ENCODE measurements at places on chromosomes 2 and 18.

DNA sequence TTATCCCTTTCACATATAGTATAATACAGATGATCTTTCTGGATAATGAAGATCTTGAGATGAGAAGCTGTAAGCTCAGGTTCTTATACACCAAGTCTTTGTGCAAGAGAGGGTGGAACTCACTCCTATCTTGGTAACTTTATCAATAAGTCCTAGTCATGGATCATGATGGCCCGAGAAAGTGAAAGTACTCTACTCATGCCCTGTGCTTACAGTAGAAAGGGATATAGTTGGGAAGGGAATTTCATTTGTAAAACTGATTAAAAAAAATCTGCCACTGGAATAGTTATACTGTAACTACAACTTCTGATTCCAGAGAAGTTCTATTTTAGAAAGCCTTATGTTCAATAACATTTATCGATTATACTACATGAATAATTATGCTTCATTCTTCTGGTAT lies 51.8 kb downstream of the MYO3B start:
- H3K4me1 ChIP-seq = peaks cover 9% of the 10 kb centered on the region
- H3K27me3 ChIP-seq = peaks cover 5% of the 10 kb centered on the region
- H3K27ac ChIP-seq = no peak overlapping the region

GRCh38 chr2:43262239-43262638 lies 35.8 kb upstream of the ZFP36L2 start:
- H3K27ac ChIP-seq = no peak overlapping the region
- H3K36me3 ChIP-seq = peaks cover 15% of the 10 kb centered on the region
- H3K4me1 ChIP-seq = peaks cover 33% of the 10 kb centered on the region

DNA sequence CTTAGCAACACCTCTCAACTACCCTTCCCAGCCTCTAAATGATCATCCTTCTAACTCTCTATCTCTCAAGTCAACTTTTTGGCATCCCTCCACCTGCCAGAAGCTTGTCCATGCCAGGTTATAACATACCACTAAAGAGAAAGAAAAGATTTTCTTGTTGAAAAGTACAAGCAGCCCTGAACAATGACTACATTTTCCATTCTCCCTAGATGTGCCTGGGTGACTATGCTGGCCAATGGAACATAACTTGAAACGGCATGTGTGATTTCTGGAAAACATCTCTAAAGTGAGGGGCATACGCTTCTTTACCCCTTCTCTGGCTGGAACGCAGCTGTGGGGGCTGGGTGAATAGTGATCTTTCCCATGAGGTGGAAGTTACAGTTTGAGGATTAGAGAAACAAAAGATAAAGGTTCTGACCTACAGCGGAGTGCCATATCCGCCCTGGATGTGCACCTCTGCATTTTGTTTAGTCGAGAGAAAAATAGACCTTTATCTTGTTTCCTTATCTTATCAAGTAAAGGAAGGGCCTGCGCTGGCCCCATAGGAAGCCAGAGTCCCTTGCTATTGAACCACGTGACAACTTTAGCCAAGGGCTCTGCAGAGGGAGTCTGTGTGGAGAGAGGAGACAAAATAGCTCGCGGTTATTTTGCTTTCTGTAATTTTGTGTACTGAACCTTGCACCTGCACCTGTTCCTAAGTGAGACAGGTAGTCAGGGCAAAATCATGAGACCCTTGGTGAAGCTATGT lies 436.8 kb downstream of the TGIF1 start:
- DNase-seq = no peak
- H3K27me3 ChIP-seq = no peaks in the 10 kb centered on the region
- no peaks in the 10 kb centered on the region for H3K4me1 ChIP-seq
- no peaks in the 10 kb centered on the region for H3K36me3 ChIP-seq

DNA sequence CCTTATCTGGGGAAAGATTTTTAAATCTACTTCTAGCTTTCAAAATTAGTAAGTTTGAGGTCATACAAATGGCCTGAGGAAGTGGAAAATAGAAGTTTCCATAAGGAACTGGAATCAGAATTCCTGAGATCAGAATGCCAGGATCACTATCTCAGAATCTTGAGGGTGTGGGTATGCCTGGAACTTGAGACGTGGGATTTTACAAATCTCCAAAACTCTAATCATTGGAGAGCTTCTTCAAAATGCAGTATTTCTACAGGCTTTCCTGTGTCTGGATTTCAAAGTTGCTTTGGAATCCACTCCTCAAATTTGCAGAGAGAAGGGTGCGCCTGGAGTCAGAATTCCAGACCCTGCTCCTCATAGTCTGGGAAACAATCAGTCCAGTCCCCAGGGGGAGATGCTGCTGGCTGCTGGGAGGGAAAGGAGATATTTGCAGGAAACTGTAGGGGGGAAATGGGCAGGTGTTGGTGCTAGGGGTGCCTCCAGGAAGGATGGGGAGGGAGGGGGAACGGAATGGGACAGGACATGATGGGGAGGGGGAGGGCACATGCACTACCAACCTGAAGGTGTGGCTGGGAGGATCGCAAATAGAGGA lies 31.0 kb upstream of the CATIP start:
- no peaks in the 10 kb centered on the region for H3K36me3 ChIP-seq
- H3K4me1 ChIP-seq = peaks cover 83% of the 10 kb centered on the region
- H3K27ac ChIP-seq = no peak overlapping the region
- no peak for DNase-seq

GRCh38 chr2:119823734-119824334 lies 64.1 kb downstream of the PTPN4 start:
- no peak overlapping the region for H3K4me3 ChIP-seq
- DNase-seq = no peak
- H3K36me3 ChIP-seq = peaks cover 61% of the 10 kb centered on the region
- H3K27ac ChIP-seq = no peak overlapping the region
- no peaks in the 10 kb centered on the region for H3K27me3 ChIP-seq
- H3K4me1 ChIP-seq = no peaks in the 10 kb centered on the region

DNA sequence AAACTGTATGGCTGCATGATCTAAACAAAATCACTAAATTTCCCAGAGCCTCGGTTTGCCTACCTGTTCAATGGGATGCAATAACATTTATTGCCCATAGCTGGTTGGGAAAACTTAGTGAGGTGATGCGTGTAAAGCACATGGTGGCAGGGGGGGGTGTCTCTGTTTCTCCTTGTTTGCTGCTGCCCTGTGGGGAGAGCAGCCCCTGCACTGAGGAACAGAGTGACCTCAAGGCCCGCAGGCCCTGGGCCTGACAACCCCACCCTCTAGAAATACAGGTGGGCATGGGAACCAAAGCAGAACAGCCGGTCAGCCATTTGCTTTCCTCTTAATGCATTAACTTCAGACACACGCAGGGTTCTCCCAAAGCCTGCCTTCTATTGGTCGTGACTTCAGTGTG lies 55.1 kb upstream of the SLC66A3 start:
- no peak overlapping the region for H3K4me3 ChIP-seq
- H3K27ac ChIP-seq = no peak overlapping the region
- H3K27me3 ChIP-seq = peaks cover 24% of the 10 kb centered on the region
- no peak for DNase-seq

- peaks cover 54% of the 10 kb centered on the region for H3K4me1 ChIP-seq
- H3K36me3 ChIP-seq = peaks cover 7% of the 10 kb centered on the region
- H3K27me3 ChIP-seq = no peaks in the 10 kb centered on the region
These were observed 569 bp downstream of the PDK1 start for GRCh38 chr2:172556284-172557033.

DNA sequence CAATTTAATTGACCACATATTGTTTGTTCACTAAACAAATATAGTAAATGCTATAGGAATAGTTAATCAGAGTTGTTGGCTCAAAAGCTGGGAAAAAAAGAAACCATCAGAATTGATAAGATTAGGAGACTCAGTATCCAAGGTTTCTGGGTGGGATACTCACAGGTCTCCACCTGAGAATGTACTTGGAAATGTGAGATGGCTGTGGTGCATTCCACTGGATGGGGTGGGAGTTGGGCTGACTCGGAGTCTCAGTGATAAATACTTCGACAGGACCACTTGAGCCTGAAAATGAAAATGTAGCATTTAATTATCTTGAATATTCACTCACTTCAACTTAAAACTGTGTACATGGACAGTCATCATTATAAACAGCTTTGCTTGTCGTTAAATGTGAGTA lies 21.2 kb downstream of the FN1 start:
- H3K4me1 ChIP-seq = no peaks in the 10 kb centered on the region
- H3K27ac ChIP-seq = no peak overlapping the region
- H3K27me3 ChIP-seq = no peaks in the 10 kb centered on the region
- peaks cover 69% of the 10 kb centered on the region for H3K36me3 ChIP-seq
- DNase-seq = no peak
- H3K4me3 ChIP-seq = no peak overlapping the region

GRCh38 chr18:40056079-40056692 lies 1898.8 kb upstream of the PIK3C3 start:
- H3K4me3 ChIP-seq = no peak overlapping the region
- no peak for DNase-seq
- peaks cover 22% of the 10 kb centered on the region for H3K4me1 ChIP-seq

DNA sequence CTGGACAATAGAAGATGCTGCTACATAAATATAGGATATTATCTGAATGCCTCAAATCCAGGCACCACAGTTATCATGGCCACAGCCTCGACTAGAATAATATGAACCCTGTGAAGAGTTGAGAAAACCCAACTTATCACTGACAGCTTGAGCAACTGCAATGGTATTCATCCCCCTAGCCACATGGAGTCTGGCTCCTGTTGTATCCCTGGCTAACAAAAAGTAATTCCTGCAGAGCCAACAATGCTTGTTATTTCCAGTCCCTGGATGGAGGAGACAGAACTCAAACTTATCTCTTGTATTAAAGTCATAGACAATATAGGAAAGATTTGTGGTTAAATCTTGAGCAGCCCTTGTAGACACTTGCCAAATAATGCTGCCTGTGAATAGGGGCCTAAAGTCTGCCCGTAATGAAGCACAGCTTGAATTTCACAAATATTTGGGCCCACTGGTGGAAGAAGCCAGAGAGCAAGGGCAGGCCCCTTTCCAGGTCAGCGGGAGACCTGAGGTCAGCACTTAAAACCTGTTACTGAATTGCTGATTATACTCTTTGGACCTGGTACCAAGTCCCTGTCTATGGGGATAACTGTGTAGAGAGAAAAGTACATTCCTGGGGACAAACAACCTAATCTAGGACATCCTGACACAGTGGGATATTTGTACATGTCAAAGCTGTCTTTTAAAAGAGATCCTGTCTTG lies 28.4 kb upstream of the SUCLG1 start:
- no peaks in the 10 kb centered on the region for H3K4me1 ChIP-seq
- H3K27ac ChIP-seq = no peak overlapping the region
- no peaks in the 10 kb centered on the region for H3K36me3 ChIP-seq
- no peaks in the 10 kb centered on the region for H3K27me3 ChIP-seq
- no peak overlapping the region for H3K4me3 ChIP-seq
- DNase-seq = no peak

GRCh38 chr18:77131100-77131651 lies 1.4 kb downstream of the MBP start:
- no peak for DNase-seq
- peak overlapping the region; percentile 81 for H3K4me3 ChIP-seq
- peaks cover 81% of the 10 kb centered on the region for H3K27me3 ChIP-seq
- peaks cover 17% of the 10 kb centered on the region for H3K4me1 ChIP-seq
- H3K27ac ChIP-seq = no peak overlapping the region
- H3K36me3 ChIP-seq = no peaks in the 10 kb centered on the region

DNA sequence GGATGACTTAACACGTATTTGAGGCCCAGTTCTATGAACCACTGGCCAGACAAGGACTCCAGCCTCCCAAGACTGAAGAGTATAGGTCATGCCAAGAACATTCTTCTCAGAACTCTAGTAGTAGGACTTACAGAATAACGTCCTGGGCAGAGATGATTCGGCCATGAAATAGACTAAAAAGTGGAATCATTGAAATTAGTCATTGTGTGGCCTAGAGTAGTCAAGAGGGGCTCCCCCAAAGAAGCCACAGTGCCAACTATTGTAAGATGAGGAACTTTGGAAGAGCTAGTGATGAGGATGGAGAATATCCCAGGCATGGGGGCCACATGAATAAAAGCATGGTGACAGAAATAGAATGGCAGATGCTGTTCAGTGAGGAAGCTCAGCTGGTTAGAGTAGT lies 101.1 kb downstream of the TRIB2 start:
- H3K4me3 ChIP-seq = no peak overlapping the region
- H3K27me3 ChIP-seq = peaks cover 6% of the 10 kb centered on the region
- H3K4me1 ChIP-seq = peaks cover 17% of the 10 kb centered on the region
- no peak for DNase-seq

DNA sequence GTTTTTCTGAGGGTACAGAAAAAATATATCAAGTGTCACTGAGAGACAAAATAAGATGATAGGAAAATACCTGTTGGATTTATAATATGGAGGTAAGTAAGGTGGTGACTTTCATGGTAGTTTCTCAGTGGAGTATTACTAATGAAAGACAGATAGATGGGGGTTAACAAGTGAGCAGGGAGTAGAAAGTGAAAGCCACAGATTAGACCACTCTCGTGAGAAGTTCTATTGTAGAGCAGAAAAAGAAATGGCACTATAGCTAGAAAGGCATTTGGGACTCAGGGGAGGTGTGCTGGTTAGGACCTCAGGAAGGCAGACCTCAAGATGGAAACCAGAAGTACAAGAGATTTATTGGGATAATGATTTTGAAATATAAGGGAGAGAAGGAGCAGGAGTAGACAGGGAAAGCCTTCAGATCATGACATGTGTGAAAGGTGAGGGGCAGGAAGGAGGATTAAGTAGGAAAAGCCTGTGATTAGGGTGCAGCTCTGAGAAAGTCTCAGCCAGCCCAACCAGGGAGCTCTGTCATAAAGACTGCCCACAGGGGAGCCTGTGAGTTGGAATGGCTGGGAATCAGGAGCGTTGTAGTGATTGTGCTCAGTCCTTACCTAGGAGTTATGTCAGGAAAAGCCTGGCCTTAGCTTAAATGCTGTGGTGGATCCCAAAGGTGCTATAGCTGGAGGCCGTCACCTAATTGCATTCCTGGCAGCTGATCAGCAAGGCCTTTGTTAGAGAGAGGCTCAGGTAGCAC lies 198.1 kb downstream of the IKZF2 start:
- H3K27ac ChIP-seq = peak overlapping the region; percentile 56
- H3K27me3 ChIP-seq = no peaks in the 10 kb centered on the region
- no peaks in the 10 kb centered on the region for H3K36me3 ChIP-seq
- no peak overlapping the region for H3K4me3 ChIP-seq
- H3K4me1 ChIP-seq = peaks cover 16% of the 10 kb centered on the region

DNA sequence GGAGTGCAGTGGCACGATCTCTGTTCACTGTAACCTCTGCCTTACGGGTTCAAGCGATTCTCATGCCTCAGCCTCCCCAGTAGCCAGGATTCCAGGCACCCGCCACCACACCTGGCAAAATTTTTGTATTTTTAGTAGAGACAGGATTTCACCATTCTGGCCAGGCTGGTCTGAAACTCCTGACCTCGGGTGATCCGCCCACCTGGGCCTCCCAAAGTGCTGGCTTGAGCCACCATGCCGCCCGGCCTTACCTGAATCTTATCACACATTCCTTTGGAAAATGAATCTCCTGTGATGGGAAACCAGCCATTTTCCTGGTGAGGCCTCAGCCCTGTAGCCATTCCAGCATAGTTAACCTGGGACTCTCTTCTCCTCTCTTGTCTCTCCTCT lies 57.8 kb downstream of the HPCAL1 start:
- H3K4me3 ChIP-seq = no peak overlapping the region
- H3K4me1 ChIP-seq = peaks cover 28% of the 10 kb centered on the region
- DNase-seq = no peak
- peaks cover 7% of the 10 kb centered on the region for H3K27me3 ChIP-seq

DNA sequence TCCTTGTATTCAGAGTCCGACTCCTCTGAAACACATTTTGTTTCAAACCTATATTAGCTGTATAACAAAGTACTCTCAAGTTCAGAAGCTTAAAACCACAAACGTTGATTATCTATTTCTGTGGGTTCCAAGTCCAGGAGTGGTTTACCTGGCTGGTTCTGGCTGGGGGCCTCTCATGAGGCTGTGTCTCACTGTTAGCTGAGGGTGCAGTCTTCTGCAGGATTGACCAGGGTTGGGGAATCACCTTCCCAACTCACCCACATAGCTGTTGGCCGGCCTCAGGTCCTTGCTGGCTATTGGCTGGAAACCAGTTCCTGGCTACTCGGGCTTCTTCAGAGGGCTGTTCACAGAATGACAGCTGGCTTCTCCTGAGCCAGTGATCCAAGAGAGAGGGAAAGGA lies 18.0 kb upstream of the ATIC start:
- DNase-seq = no peak
- no peak overlapping the region for H3K27ac ChIP-seq
- H3K4me3 ChIP-seq = no peak overlapping the region
- H3K27me3 ChIP-seq = no peaks in the 10 kb centered on the region

Measured in nephron progenitor cell (in vitro differentiated cells).